ENCODE measurements at places on chromosomes 16 and 17. TPM values are rescaled to one million over a fixed set of nuclear protein-coding genes. Genes with fewer than 3 reads are reported as not detected.

Gene ARMC7
- 0.29 TPM for total RNA-seq

Gene EIF1
- 796 TPM for total RNA-seq

Gene OR4D2
- not detected for total RNA-seq

Gene DBF4B
- total RNA-seq = 9.3 TPM

- DNase-seq = no peak
These were observed 382.0 kb upstream of the DYNLRB2 start for GRCh38 chr16:80158766-80159165.

- DNase-seq = peak; percentile 64
These were observed 23.4 kb upstream of the SREBF1 start for GRCh38 chr17:17859909-17860765.

DNA sequence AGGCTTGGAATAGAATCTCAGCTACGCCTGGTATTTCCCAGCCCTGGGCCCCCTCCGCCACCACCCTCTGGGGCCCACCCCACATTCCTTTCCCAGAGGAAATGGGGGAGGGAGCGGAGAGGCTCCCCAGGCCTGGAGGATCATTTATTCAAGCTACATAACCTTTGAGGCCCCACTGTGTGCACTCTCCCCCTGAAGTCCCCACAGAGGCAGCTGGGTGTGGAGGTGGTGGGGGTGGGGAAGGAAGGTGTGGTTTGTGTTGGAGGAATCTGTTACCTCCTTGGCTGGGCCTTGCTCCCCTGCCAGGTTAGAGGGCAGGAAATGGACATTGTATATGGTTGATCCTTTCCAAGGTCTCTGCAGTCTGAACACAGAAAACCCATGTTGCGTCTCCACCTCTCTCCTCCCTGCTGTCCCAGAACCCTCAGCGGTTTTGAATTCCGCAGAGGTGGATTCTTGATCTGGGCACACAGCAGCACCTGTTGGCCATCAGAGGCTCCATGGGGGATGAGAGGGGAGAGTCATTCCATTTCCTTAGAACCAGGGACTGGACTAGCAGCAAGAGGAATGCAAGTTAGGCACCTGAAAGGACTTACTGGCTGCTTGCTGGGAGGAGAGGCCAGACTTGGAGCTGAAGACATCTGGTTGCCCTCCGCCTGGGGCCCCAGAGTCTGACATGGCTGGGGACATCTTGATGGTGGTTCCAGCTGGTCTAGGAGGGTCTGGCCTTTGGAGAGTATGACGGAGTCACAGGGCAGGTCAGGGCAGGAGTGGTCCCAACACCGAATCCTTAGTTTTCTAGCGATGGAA is 23.0 kb downstream of the ARHGAP23 start:
- no peak for DNase-seq

DNA sequence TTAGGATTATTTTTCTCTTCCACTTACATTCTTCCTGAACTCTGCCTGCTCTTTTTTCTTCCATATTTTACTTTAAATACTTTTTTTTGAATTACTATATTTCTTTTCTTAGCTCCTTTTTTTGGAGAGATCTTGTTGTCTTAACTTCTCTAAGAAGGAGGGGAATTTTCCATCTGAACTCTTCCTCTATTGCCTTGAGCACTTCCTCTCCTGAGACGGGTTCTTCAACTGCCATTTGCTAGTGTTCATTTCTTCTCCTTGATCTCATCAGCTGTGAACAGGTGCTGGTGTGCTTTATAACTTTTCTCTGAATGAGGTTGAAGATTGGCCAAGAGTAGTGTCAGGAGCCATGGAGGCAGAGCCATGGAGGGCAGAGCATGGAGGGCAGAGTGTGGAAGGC is 15.1 kb upstream of the CD300LD start:
- DNase-seq = no peak

GRCh38 chr17:82382933-82383255 is 11.3 kb downstream of the UTS2R start:
- no peak for DNase-seq

DNA sequence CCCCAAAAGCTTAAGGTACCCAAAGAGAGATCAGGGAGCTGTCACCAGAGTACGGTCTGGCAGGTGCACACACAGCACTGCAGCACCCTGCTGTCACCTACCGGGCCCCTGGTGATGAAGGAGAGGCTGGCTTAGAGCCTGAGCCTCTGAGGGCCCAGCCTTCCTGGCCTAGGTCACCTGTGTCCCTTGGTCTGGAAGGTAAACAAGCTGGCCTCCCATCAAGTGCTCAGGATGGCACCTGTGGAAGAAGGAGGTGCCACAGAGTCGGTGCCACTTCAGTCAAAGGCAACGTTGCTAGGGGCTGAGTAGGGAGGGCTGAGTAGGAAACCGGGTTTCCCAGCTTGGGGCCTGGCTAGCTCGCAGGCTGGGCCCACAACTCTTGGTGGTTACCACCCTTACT is 70.7 kb downstream of the COG7 start:
- DNase-seq = no peak

DNA sequence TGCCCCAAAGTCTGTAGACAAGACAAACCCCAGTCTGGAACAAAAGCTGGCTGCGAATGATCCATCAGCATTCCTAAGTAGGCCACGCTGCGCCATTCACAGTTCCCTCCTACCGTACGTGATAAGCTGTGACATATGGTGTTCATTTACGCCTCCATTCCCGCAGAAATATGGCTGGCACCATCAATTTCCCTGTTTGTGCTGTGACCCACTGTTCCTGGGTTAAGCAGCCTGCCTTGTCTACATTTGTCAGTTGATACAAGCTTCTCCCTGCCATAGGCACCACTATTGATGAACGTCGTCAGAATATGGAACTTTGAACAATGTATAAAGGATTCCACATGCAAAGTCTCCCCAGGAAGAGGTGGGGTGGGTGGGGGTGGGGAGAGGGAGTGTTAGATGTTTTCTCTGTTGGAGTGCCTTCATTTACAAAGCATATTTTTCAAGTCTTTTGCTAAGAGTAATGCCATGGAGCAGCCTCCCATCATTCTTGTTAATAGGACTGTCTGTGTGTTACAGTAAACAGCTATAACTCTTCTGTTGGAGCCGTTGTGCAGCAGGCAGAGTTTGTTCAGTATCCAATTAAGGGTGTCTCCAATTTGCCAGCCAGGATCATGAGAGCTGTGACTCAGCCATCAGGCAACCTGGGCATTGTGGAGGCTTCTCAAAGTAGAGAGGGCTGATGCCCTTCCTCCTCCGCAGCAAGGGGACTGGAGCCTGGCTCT is 294.6 kb downstream of the TMEM114 start:
- no peak for DNase-seq

All from uterus (tissue), 4 donors.